HT1080 (cell line): ENCODE measurements at places on chromosomes 5 and 9. TPM values are rescaled to one million over a fixed set of nuclear protein-coding genes. Genes with fewer than 3 reads are reported as not detected.
A peak's percentile ranks its signal among the peaks of the same experiment; 100 is the strongest.

DNA sequence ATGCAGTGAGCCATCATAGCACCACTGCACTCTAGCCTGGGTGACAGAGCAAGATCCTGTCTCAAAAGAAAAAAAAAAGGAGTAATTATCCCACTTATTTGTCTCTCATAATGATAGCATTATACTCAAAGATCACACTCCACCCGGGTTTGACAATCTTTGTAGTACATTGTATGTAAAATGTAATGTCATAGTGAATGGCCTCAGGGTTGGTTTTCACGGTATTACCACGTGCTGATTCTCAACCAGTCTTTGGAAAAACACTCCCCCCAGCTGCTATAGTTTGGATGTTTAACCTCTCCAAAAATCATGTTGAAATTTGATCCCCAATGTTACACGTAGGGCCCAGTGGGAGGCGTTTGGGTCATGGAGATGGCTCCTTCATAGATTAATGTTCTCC, 402.4 kb upstream of the GRAMD2B start:
- no peak for DNase-seq

DNA sequence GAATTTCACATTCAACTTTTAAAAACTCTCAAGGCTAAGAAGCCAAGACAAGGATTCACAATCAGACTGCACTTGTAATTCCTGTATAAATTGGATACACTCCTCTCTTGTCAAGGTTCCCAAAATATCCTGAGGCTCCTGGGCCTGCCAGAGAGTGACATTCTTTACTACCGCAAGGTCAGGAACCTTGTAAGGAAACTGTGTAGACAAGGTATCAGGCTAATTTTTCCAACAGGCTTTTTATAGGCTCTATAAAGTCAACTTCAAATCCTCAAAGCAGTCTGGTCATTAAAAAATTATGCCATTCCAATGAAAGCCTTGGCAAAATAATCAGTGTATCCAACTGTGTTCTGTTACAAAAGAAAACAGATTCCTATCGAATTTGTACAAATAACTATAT, 15.5 kb upstream of the PAIP1 start:
- no peak for DNase-seq

DNA sequence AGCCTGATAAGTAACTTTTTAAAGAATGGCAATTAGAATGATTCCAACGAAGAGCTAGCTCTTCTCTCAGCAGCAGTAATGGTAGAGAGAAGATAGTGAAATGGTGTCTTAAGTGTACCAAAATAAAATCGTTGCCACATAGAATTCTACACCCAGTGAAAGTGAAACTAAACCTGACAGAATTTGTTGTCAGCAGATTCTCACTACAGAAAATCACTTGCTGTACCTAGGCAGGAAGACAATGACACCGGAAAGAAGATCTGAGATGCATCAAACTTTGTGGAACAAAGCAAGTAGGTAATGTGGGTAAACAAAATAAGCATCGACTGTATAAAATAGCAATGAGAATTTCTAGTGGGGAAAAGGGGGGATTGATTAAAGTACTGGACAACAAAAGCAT, 20.7 kb upstream of the EBF1 start:
- DNase-seq = no peak

GRCh38 chr5:51347704-51348103, 35.5 kb upstream of the ISL1 start:
- no peak for DNase-seq

DNA sequence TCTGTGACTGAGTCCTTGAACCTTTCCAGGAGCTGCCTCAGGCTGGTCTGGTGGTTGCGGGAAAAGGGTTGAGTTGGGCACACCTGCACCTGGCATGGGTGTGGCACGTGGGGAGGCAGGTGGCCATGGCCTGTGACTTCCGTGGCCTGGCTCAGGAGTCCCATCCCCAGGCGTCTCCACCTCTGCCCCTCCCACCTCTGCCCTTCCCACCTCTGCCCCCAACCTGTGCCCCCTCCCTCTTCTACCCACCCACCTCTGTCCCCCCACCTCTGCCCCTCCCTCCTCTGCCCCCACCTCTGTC, 1.9 kb upstream of the QRFP start:
- no peak for DNase-seq

DNA sequence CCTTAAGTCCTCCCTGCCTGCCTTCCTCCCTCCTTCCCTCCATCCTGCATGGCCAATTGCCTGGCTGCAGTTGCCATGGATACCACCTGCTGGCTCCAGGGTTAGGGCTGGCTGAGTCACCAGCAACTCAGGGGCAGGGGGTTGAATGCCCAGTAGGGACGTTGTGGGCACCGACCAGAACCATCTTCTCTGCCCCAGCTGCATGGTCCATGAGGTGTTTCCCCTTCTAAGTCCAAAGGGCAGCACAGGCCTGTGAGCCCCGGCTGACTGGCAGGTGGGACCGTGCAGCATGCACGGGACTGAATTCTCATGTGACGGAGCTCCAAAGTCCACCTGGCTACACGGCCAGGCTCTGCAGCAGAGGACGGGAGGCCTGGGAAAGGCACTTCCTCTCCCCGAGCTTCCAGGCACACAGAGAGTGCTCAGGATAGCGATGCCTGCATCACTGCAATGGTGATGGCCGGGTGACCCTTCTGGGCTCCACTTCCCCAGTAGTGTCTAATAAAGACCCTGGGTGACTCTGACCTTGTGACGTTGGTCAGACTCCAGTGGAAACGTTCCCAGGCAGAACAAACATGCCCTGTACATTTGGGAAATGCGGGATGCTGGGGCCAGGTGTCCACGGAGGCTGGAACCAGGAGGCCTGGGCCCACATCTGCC, 5.7 kb downstream of the ASS1 start:
- no peak for DNase-seq

- peak; percentile 97 for DNase-seq
Measured at GRCh38 chr9:83027153-83027891, 35.6 kb downstream of the RASEF start.

DNA sequence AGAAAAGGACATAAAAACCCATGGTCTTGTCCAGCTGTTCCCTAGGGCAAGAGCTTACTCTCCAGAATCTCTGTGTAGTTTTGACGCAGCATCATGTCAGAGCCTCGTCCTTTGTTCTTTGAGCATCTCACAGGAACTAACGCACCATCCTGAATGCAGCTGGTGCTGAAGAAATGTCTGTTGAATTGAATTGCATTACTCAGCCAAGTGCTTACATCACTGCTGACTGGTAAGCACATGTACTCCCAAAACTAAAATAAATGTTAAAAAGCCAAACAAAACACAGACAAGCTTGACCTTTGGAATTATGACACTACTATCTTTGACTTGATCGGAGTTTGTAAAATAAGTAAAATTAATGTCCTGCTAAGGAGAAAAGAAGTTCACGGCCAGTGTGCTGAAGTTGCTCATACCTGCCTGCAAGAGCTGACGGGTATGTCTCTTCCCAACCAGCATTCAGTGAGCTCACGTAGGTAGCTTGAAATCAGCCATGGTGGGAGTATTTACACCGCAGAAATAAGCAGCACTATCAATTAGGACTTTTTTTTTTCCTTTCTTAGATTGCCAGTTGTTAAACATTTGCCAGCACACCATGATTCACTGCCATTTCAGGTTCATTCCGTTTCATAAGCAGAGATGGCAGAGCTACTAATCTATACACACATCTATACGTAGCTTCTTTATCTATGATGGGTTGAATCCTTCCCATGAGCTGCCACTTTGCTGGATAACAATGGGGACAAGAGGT, 310.6 kb upstream of the MSX2 start:
- DNase-seq = peak; percentile 50

- no peak for DNase-seq
Measured at GRCh38 chr5:9895302-9895645, 265.1 kb upstream of the TAS2R1 start.

The DRD1 gene
- total RNA-seq = not detected in 2 replicates

The WNK2 gene
- total RNA-seq = not detected in 2 replicates

The MYMK gene
- not detected in 2 replicates for total RNA-seq

The QRFP gene
- not detected in 2 replicates for total RNA-seq

The RANBP6 gene
- 29.9 and 31.6 TPM in 2 replicates for total RNA-seq
